ENCODE measurements at places on chromosomes 5 and 9. TPM values are rescaled to one million over a fixed set of nuclear protein-coding genes. Genes with fewer than 3 reads are reported as not detected.

The PIP5KL1 gene
- not detected for polyA plus RNA-seq

DNA sequence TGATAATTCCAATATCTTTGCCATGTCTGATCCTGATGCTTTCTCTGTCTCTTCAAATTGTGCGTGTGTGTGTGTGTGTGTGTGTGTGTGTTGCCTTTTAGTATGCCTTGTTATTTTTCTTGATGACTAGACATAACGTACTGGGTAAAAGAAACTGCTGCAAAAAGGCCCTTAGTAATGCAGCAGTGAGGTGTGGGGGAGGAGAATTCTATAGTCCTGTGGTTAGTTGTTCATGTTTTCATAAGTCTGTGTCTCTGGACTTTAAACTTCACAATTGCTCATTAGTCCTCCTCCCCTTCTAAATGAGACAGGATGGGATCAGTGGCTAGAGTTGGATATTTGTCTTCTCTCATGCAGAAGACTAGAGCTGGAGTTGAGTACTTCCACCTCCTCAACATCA, 346.2 kb upstream of the IRX1 start:
- no peak overlapping the region for H3K27ac ChIP-seq
- no peaks in the 10 kb centered on the region for H3K4me1 ChIP-seq
- H3K36me3 ChIP-seq, result no peaks in the 10 kb centered on the region
- DNase-seq, result no peak

- no peaks in the 10 kb centered on the region for H3K27me3 ChIP-seq
- no peaks in the 10 kb centered on the region for H3K4me1 ChIP-seq
- no peak overlapping the region for H3K27ac ChIP-seq
- no peak overlapping the region for H3K4me3 ChIP-seq
- no peaks in the 10 kb centered on the region for H3K36me3 ChIP-seq
- DNase-seq, result no peak
Measured at GRCh38 chr5:29099585-29099984, 2061.2 kb upstream of the CDH9 start.

DNA sequence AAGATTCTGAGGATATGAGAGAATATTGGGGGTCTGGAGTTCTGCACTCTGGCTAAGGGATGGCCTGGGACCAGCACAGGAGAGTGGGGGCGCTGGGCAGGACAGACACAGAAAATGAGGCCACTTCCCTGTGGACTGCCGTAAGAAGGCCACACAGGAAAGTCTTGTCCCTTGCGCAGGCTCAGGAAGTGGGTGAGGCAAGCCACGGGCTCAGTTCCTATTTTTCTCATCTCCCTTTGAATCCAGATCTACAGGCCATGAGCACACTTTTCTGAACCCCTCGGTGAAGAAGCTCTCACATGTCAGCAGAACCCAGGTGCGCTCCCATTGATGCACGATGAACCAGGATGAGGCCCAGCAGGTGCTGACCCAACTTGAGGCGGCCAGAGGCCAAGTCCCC, 207.4 kb downstream of the AGTPBP1 start:
- H3K4me1 ChIP-seq, result no peaks in the 10 kb centered on the region
- H3K27me3 ChIP-seq, result no peaks in the 10 kb centered on the region
- no peak overlapping the region for H3K4me3 ChIP-seq
- H3K36me3 ChIP-seq, result no peaks in the 10 kb centered on the region

The IFNK gene
- not detected for polyA plus RNA-seq

Data from psoas muscle (tissue), 8 donors.